Stimulated activated CD4-positive, alpha-beta T cell treated with anti-CD3 and anti-CD28 coated beads, Interleukin-1b, Interleukin-23, amount 100 ng/mL, for 1 hour (primary cell): ENCODE measurements at places on chromosomes 3 and 15.

DNA sequence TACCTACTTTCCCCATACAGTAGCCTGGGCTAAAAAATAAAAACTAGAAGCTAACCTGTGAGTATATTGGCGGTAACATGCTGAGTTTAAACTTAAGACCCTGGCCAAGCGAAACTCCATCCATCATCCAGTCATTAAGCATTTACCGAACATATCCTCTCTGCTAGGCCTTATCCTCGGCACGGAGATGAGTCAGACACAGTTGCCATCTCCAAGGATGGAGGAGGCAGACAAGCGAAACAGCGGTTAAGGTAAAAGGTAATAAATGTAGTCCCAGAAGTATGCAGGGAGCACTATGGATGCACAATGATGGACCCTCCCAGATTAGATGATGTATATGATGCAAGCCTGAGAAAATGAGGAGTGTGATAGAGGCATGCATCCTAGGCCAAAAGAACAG, 143.6 kb downstream of the RYR3 start:
- DNase-seq = no peak

GRCh38 chr3:17927036-17927435, 184.6 kb upstream of the TBC1D5 start:
- DNase-seq = no peak

DNA sequence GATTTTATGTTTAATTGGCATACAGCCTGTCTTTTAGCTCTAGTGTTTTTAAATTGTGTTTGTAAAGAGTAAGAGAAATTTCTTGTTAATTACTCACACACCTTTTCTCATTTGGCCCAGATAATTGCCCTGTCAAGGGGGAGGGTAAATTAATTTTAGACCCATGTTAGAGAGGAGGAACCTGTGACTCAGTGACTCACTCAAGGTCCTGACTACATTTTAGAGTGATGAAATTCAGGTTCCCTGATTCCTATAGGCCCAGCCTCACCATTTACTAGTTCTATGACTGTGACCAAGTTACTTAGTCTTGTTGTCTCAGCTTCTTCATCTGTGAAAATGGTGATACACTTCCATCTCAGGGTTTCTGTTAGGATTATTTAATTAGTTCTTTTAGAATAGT, 125.2 kb upstream of the DPH6 start:
- DNase-seq = no peak

DNA sequence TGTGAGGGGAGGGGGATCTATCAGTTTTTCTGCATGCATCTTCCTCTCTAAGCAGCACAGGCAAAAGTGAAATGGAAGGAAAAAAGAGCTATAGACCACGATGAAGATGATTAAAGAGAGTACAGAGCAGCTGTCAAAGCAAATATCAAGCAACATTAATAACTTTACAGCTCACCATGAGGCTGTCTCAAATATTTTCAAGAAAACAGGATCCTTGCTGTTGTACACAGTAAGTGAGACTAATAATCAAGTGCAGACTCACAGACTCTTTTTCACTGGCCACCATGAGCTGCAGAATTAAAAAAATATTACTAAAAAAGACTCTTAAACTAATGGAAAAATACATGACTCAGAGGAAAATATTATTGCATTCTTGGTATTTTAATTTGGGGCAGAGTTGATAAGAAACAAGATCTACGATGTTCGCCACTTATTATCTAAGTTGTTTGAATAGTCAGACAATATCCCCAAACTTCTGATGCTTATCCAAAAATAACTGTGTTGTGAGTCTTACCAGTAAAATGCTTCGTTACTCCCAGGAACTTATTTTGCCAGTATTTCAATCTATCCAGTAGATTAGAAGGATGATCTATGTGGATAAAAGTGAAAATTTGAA, 817.5 kb upstream of the ALCAM start:
- no peak for DNase-seq

DNA sequence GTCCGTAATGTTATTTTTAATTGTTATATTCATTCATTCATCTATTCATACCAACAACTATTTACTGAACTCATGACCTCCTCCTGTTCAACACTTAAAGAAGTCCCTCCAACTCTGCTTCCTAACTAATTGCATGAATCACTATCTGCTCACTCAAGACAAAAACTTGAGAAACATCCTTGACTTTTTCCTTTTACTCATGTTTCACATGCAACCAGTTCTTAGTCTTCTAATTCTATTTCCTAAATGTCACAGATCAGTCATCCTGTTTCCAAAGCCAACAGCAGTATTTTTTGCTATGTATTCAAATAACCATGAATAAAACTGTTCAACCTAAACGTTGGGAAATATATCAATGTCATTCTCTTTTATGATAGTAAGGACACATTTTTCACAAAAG, 124.6 kb upstream of the GBE1 start:
- no peak for DNase-seq

DNA sequence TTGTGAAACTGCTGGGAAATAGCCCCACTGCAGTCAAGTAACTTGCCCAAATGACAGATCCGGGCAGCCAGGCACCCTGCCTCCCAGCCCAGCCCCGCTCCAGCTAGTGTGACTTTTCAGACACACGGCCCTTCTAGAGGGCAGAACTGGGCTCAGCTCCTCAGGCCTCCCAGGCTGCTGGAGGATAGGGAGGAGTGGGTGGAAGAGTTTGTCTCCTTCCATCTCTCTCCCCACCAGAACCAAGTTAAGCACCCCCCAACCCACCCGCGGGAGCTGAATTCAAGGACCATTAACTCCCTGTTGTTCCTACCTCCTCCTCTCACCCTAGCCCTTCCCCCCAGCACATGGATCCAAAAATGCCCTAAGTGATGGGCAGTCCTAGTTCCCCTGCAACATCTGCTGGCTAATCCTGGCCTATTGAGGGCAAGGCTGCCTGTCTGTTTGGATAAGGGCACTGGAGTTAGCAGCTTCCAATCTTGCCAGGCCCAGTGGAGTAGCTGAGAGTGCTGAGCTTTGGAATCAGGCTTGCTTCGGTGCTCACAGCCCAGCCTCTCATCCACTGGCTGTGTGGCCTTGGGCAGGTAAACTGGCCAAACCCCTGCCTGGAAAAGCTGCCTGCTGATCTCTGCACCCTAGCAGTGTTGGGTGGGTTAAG, 3.1 kb downstream of the CCDC33 start:
- DNase-seq = no peak

- no peak for DNase-seq
Observed at GRCh38 chr15:59321000-59321689, 51.5 kb downstream of the MYO1E start.

DNA sequence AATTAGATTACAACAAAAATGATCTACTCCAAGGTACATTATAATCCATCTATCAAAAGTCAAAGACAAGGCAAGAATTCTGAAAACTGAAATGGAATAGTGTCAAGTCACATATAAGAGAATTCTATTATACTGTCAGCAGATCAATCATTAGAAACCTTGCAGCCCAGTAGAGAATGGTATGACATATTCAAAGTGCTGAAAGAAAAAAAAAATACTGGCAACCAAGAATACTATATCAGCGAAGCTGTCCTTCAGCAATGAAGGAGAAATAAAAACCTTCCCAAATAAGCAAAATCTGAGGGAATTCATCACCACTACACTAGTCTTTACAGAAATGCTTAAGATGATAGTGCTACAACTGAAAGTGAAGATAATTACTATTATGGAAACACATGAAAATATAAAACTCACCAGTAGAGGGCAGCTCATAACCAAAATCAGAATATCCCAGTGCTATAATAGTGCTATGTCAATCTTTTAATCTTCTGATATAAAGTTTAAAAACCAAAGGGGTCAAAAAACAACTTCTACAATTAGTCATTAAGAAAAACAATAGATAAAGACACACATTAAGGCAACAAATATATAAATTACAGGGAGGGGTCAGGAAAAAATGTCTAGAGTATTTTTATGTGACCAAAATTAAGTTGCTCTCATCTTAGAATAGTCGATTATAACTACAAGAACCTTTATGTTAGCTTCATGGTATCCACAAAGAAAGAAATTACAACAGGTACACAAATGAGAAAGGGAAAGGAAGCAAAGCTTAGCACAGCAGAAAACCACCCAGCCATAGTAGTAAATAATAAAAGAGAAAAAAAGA, 190.7 kb upstream of the CNTN6 start:
- no peak for DNase-seq

DNA sequence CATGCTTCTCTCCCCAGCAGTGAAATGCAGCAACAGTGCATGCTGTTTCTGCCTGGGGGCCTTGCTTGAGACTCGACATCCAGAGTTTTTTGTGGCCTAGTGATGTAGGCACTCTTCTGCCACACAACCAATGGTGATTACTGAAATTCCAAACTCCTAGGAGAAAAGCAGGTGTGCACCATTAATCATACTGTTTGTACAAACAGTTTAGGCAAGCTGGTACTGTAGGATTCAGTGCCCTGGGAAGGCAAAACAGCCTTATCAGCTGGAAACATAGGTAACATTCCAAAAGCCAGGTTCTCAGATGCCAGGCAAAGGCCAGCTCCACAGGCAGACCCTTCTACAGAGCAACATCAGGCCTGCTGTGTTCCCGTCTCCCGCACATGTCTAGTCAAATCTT, 17.5 kb upstream of the RBP1 start:
- DNase-seq = no peak
